Endodermal cell (in vitro differentiated cells): ENCODE measurements at places on chromosomes 6 and 20. TPM values are rescaled to one million over a fixed set of nuclear protein-coding genes. Genes with fewer than 3 reads are reported as not detected.

The ADGRF4 gene
- 1.3 and 1.5 TPM in 2 replicates for total RNA-seq

DNA sequence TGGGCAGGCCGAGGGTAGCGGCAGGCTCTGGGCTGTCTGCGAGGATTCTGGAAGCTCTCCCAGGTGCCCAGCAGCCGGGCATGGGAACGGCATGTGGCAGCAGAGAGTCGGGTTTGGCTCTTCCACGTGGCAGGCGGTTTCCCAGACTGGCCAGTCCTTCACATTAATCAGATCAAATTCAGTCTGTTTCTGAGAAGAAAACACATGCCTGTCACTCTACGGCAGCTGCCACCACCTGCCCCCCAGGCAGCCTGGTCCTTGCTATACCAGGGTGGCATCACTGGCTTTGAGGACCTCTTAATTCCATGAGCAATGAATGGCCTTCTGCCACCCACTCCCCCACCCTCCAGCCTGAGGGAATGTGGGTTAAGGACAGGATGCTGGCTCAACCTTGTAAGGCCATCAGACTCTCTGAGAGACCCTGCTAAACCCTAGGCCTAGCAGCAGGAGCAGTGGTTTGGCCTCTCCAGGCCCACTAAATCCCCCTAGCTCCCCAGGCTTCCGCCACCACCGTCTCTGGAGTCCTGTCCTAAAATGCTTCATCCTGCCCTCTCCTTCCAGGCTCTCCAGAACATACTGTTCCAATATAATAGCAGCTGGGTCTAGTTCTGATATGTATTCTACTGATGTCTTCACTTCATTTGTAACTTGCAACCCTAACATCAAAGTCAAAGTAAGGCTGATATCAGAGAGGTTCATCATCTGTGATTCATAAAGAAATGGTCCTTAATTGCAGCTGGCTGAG, 47.8 kb downstream of the PLCG1 start:
- no peaks in the 10 kb centered on the region for H3K4me1 ChIP-seq
- H3K36me3 ChIP-seq, result no peaks in the 10 kb centered on the region
- no peak overlapping the region for H3K4me3 ChIP-seq

DNA sequence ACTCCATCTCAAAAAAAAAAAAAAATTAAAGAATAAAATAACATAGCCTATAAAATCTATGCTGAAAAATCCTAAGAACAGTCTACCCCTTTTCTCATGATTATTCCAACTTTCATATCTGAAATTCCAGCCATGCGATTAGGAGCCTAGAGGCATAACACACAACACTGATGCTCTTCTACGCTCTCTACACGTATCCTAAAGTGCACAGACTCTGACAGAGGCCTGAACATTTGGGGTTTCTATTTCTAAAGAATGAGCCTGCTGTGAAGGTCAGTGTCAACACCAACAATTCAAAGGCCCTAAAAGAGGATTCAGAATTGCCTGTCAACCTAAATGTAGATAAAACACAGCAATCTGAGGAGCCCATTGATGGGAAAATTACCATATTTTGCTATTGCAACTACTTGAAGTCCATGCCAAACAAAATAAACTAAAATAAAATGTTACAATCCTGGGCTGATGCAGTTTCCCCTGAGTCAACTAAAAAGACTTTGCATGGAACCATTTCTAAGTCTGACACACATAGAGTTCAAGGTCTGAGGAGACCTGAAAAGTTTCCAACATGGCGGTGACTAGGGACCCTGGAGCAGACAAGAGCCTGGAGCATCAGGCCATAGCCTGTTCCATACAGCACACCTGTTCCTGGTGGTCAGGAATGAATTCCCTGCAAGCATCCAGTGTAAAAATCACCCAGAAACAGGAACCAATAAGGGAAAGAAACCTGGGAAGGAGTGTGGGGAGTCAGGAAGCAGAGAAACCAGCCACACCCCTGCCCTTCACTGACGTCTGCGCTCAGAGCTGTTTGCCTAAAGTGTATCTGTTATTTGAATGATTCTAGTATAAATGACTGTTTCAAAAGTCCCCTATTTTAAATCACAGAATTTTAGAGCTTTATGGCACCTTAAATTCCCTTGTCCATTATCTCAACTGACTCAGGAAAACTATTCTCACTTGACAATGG, 11.8 kb downstream of the NINL start:
- H3K36me3 ChIP-seq, result peaks cover 63% of the 10 kb centered on the region
- no peaks in the 10 kb centered on the region for H3K27me3 ChIP-seq
- peak; percentile 22 for DNase-seq

GRCh38 chr6:150250826-150251225, 108.0 kb downstream of the PPP1R14C start:
- no peak overlapping the region for H3K4me3 ChIP-seq
- DNase-seq, result peak; percentile 64
- no peak overlapping the region for H3K27ac ChIP-seq
- no peaks in the 10 kb centered on the region for H3K4me1 ChIP-seq
- no peaks in the 10 kb centered on the region for H3K36me3 ChIP-seq
- H3K27me3 ChIP-seq, result no peaks in the 10 kb centered on the region

DNA sequence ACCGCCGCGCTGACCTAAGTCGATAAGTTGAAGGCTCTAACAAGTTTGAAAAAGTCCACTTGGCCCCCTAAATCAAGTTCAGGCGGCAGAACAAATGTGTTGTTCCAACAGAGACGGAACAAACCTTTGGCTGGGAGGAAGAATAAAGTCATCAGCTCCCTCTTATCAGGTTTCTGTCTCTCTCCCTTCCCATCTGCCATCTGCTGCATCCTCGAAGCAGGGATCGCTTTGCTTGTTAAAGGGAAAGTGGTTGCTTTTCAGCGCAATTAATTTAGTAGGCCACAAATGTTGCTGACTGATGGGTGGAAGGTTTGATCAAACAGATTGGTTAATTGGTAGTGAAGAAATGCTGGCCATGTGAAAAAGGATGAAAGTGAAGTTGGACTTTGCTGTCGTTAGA, 64.3 kb downstream of the CDH4 start:
- DNase-seq, result no peak
- H3K27me3 ChIP-seq, result no peaks in the 10 kb centered on the region
- no peaks in the 10 kb centered on the region for H3K4me1 ChIP-seq
- no peak overlapping the region for H3K4me3 ChIP-seq
- no peak overlapping the region for H3K27ac ChIP-seq

- H3K27ac ChIP-seq, result no peak overlapping the region
- H3K4me1 ChIP-seq, result no peaks in the 10 kb centered on the region
- no peak overlapping the region for H3K4me3 ChIP-seq
- no peaks in the 10 kb centered on the region for H3K36me3 ChIP-seq
- DNase-seq, result no peak
- H3K27me3 ChIP-seq, result no peaks in the 10 kb centered on the region
Measured at GRCh38 chr6:129853996-129854711, 7.0 kb downstream of the TMEM244 start.

GRCh38 chr20:57964011-57964862, 254.4 kb upstream of the PMEPA1 start:
- no peaks in the 10 kb centered on the region for H3K27me3 ChIP-seq
- H3K4me3 ChIP-seq, result no peak overlapping the region
- no peaks in the 10 kb centered on the region for H3K4me1 ChIP-seq
